ENCODE measurements at places on chromosomes 1 and 21. TPM values are rescaled to one million over a fixed set of nuclear protein-coding genes. Genes with fewer than 3 reads are reported as not detected.

GRCh38 chr1:203001986-203002385, 5.2 kb upstream of the TMEM183A start:
- DNase-seq, result no peak

GRCh38 chr1:150072959-150073358, 5.4 kb downstream of the VPS45 start:
- DNase-seq, result no peak

FCRL6 gene
- not detected for total RNA-seq

- peak; percentile 73 for DNase-seq
Measured at GRCh38 chr1:65170511-65171142, 22.6 kb downstream of the AK4 start.

GRCh38 chr1:30847358-30847972, 61.1 kb downstream of the SDC3 start:
- peak; percentile 29 for DNase-seq

DNA sequence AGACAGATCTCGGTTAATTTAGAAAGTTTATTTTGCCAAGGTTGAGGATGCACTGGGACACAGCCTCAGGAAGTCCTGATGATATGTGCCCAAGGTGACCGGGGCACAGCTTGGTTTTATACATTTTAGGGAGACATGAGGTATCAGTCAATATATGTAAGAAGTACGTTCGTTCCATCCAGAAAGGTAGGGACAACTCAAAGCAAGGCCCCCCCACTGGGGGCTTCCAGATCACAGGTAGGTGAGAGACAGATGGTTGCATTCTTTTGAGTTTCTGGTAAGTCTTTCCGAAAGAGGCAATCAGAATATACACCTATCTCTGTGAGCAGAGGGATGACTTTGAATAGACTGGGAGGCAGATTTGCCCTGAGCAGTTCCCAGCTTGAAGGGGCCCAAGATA, 60.4 kb upstream of the VTCN1 start:
- no peak for DNase-seq

ADAM15 gene
- 610 TPM for total RNA-seq

DNA sequence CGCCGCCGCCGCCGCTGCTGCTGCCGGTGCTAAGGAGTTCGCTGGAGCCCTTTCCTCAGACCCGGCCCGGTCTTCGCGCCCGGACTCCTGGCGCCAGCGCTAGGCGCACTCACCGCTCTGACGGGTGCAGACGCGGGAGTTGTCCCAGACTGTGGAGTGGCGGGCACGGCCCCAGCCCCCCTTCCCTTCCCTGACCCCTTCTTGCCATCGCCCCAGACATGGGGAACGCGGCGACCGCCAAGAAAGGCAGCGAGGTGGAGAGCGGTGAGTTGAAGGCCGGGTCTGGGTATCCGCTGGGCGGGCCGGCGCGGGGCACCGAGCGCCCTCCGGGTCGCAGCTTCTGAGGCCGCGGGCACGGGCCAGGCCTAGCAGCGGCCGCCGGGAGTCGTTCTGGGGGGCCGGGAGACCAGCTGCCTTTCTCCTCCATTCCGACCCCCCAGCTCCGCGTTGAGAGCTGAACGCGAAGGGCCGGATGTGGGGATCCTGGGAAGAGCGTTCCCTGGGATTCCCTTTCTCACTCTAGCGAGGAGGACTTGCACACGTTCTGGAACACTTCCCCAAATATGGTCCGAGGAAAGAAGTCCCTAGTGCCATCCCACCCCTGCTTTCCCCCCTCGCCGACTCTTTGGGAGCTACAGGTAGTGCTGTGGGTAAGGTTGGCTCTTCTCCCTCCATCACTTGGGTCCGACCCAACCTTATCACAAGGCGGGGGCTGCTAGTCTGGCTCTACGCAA, 65.8 kb upstream of the PRKACB start:
- DNase-seq, result no peak

GRCh38 chr1:52266507-52266906, 99.5 kb downstream of the CC2D1B start:
- DNase-seq, result no peak

GRCh38 chr1:154813300-154813816, 56.7 kb downstream of the KCNN3 start:
- DNase-seq, result no peak

- DNase-seq, result no peak
Measured at GRCh38 chr1:86912281-86912900, 1.5 kb downstream of the SELENOF start.

- DNase-seq, result no peak
Measured at GRCh38 chr1:222026280-222026679, 284.4 kb upstream of the DUSP10 start.

GRCh38 chr1:235060607-235061470, 67.8 kb downstream of the TOMM20 start:
- no peak for DNase-seq

CHI3L2 gene
- 10.1 TPM for total RNA-seq

GRCh38 chr1:17059391-17060305, 5.8 kb upstream of the SDHB start:
- no peak for DNase-seq

GRCh38 chr1:12678350-12678749, 34.5 kb downstream of the AADACL4 start:
- DNase-seq, result no peak

Measured in ascending aorta (tissue), 2 donors.